ENCODE measurements at places on chromosomes 3 and 15.

DNA sequence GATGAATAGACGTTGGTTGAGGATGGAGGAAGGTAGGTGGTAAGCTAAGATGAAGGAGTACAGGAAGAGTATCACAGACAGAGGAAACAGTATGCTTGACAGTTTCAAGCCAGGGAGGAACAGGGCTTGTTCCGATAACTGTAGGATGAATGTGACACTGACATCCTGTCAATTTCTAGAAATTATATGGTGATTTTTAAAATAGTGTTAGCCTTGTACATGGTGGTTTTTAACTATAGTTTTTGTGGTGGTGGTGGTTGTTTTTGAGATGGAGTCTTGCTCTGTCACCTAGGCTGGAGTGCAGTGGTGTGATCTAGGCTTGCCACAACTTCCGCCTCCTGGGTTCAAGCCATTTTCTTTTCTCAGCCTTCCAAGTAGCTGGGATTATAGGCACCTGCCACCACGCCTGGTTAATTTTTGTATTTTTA, 92.8 kb downstream of the FNDC3B start:
- DNase-seq, result no peak

DNA sequence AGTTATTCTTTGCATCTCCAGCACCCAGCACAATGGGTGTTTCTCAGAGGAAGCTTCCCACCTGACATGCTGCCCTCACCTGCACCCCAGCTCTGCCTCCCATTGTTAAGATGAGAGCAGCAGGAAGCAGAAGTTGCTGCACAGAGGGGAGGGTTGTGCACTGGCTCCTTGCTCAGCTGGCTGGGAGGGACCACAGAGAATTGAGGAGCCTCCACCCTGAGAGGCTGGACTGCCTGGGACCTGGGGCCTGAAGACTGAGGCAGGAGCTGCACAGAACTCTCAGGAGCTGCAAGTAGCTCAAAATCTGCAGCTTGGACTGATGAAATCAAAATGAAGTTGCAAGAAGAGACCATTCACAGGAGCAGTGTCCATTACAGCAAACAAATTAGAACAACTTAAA, 222.3 kb upstream of the LINGO1 start:
- DNase-seq, result no peak

DNA sequence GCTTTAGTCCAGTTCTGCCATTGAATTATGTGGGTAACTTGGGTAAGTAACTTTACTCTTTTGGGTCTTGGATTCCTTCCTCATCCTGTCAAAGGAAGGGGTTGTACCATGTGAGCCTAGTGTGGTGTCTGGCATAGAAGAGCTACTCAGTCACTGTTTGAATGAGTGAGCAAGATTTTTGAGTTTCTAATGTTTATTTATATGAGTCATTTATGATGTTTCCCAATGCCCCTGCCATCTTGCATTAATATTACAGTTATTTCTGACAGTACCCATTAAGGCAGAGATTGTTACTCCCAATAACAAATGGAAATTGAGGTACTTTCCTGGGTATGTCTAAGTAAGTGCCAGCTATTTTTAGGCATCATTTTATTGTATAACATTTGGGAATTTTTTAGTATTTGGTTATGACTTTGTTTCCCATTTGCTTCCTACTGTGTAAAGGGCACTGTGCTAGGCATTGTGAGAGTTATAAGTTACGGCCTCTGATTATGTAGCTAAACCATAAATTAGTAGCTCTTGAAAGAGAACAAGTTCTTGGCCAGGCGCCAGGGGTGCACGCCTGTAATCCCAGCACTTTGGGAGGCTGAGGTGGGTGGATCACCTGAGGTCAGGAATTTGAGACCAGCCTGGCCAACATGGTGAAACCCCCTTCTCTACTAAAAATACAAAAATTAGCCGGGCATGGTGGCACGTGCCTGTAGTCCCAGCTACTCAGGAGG, 23.5 kb downstream of the NR1D2 start:
- DNase-seq, result no peak

DNA sequence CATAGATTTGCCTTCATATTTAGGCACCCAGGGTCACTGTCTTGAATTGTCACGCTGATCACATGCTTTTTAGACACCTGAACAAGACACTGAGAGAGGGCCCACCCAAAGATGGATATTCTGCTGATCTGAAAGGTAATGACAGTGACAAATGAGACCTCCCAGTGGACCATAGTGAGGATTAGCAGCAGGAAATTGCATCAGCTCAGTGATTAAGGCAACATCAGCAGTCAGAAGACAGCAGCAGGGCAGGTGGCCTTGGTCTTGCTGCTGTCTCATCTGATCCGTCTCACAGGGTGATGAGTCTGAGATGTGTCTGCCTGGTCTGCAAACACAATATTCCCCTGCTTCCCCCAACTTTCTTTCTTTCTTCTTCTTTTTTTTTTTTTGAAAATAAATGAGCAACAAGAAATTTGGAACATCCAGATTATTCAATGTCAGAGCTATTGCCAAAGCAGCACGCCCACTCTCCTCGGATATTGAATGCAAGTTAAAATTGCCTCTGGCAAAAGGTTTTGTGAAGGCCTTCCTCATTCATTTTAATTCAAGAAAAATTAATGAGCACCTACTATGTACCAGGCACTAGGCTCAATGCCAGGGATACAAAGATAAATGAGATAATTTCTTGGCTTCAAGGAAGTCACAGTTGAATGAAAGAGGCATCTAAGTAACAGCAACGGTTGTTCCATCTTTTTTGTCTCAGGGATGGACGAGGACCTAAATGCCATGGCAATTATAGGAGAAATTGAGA, 14.1 kb downstream of the OTOL1 start:
- DNase-seq, result no peak

GRCh38 chr15:73897441-73898261, 24.3 kb downstream of the TBC1D21 start:
- peak; percentile 15 for DNase-seq

GRCh38 chr3:56115698-56116097, 352.6 kb downstream of the ERC2 start:
- DNase-seq, result no peak

GRCh38 chr3:155938409-155938808, 68.0 kb downstream of the GMPS start:
- DNase-seq, result no peak

DNA sequence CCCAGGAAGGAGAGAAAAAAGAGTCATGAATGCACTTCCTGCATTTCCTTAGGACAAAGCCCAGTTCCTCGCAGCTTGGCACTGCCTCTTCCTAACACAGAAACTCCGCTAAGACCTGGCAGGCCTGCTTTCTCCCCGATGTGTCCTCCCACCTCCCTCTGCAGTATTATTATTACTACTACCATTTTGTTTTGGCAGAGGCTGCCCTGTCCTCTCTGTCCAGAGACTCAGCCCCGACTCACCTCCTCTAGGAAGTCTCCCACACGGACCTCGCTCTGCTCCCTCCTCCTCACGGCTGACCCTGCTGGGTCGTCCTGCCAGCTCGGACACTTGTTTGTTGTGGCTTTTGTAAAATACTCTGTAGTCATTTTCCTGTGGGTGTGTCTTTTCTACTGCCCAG, 107.2 kb upstream of the HACD2 start:
- no peak for DNase-seq

DNA sequence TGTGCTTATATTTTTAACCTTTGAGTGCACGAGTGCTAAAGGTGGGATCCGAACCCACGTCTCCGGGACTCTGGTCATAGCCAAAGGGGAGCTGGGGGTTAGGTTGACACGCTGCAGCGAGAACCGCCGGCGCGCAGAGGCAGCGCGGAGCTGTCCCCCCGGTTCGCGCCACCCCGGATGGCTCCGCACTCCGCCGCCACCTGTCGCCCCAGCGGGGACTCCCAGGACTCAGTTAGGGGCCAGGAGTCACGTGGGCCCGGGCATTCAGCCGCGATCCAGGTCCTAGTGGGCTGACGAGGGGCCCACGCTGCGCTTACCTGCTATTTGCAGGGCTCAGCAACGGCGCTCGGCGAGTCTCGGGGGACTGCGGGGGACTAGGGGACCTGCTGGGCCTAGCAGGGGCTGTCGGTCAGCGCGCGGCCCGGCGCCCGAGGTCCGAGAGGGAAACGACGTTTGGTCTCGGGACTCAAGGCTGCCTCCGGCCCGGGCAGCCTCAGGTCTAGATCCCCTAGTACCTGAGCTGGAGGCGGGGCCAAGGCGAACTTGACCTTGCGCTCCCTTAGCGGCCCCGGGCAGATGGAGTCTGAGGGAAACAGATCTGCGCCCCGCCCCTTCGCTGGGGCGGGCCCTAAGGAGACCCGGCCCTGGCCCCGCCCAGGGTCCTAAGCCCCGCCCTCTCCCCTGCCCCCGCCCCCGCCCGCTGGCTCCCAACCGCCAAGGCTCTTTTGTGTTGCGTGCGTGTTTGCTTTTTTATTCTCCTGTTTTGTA, at the start of gene NMNAT3:
NMNAT3 (minus strand) TSS at position 585 of the 768 bp plus-strand sequence. CDS start 50,248 bp downstream, outside the sequence.
- peak; percentile 80 for DNase-seq

GRCh38 chr15:77865106-77865610, 212.4 kb downstream of the TBC1D2B start:
- DNase-seq, result no peak

DNA sequence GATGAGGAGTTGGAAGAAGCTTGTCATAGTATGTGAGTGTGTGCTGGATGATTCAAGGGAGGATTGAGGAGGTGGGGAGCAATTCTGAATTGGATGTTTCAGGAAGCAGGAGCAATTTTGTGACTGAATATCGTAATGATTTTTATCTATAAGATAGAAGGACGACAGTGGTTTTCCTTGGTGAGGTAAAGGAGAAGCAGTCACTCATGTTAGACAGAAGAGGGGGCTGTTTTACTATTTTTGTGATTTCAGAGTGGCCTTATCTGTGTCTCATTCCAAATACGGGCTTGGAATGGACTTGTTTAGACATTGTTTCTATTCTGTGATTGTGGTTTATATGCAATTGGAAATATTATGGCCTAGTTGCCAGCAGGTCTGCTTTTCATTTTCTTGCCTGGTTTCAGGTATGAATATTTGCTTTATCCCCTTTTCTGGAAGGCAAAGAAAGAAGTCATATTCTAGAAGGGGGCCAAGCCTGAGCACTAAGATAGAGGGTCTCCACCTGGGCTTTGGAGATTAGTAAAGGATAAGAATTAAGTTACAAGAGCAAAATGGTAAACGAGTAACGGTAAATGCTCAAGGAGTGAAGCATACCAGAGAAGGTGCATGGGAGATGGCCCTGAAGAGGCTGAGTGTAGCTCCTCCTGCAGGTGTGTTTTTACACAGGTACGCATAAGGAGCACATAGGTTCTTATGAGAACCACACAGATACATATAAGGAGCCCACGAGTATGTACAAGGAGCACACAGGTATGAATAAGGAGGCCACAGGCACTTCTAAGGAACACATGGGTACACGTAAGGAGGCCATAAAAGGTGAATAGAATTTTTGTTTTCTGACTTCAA, 124.6 kb upstream of the KCNAB1 start:
- no peak for DNase-seq

DNA sequence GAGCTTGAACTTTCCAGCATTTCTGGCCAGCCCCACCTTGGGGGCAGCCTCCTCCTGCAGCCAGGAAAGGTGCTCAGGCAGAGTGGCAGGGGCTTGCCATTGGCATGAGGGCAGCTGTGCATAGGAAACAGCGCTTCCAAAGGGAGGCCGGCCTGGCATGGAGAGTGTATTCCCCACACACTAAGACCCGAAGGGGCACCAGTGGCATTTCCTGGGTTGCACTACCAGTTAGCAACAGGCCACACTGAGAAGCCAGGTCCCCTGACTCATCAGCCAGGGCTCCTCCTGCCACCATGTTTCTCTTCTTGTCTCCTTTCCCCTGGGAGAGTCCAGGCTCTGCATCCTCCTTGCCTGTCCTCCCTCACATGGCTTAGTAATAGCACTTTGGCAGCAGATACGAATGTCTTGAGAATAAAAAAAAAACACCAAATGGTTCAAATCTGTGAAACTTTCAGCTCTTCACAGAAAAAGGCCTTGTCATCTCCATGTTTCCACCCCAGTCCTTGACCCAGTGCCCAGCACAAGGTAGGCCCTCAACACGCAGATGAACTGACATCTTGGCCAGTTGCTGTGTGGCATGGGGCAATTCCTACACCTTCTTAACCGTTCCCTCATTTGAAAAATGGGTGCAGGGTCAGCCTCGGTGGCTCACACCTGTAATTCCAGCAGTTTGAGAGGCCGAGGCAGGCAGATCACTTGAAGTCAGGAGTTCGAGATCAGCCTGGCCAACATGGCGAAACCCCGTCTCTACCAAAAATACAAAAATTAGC, 180.4 kb downstream of the SMAD6 start:
- no peak for DNase-seq
